ENCODE measurements at places on chromosomes 3 and 15.

DNA sequence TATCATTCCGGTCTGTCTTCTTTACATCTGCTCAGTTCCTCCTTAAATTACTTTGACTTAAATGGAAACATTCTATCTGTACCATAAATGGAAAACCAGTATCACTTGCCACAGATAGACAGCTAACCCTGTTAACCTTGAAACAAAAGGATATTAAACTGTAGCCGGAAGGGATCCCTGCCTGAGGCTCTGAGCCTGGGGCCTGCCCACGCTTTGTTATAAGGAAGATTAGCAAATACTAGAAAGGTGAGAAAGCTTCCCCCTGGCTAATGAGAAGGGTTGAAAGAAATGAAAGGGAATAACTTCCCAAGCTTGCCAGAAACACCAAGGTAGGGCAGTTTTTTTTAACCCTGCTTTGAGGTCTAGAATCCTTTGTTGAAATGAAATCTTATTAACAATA lies 927.6 kb downstream of the FHIT start:
- no peak for DNase-seq

- DNase-seq = no peak
Observed at GRCh38 chr15:87269566-87269965, 987.0 kb downstream of the NTRK3 start.

GRCh38 chr3:76570436-76571057 lies 469.4 kb upstream of the ROBO2 start:
- DNase-seq = no peak

DNA sequence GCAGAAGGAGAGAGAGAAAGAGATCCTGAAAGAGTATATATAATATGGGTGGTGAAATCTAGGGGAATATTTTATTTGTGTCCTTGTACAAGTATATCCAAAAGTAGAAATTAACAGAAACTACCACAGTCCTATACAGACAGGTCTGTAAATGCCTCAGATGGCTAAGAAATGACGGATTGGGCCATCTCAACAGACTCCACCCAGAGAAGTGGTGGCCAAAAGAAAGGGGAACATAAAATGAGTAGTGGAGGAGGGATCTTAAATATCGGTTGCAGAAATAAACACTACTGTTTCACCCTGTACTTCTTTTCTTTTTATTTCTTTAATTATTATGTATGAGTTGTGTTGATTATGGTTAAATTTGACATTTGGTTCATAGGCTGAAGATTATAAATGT lies 47.7 kb downstream of the CCR3 start:
- DNase-seq = no peak

DNA sequence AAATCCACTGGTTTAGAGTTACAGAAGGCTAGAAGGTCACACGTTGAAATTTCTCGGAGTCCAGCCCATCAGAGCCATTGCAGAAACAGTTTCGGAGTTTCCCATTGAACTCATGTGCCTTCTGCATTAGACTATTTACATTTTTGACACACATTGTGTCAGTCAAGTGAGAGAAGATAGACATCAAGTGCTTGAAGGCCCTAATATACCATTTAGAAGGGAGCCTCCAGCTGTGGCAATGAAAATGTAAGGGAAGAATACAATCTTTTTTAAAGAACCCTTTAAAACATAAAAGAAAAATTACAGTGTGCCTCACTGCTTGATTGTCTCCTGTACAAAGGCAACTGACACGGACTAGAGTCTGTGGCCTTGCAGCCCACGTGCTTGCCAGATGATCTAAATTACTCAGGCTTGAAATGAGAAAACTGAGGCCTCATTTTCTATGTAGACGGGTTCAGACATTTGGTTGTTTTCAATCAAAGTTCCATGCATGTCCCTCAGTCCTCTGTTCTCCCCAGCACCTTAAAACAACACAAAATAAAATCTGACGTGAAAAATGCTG lies 650.5 kb downstream of the ROBO2 start:
- DNase-seq = no peak

- no peak for DNase-seq
Observed at GRCh38 chr15:96119734-96120133, 210.8 kb upstream of the NR2F2 start.

GRCh38 chr3:119349354-119350041 lies 55.3 kb downstream of the ARHGAP31 start:
- DNase-seq = peak; percentile 67

DNA sequence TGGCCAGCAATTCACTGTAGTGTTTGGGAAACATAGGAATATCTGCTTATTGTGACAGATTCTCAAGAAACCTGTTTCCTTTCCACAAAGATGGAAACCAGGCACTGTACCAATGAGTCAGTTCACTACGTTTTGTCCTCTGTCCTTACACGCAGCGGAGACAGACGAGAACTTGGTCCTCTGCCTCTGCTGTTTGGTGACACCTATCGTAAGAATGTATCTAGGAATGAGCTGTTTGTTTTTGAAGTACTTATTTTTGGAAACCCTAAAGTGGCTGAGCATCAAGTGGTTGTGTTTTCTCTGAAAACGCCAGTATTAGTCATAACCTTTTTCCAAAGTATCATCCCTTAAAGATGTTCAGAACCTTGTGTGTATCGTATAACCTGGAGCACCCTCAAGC lies 93.0 kb downstream of the PGPEP1L start:
- DNase-seq = no peak

DNA sequence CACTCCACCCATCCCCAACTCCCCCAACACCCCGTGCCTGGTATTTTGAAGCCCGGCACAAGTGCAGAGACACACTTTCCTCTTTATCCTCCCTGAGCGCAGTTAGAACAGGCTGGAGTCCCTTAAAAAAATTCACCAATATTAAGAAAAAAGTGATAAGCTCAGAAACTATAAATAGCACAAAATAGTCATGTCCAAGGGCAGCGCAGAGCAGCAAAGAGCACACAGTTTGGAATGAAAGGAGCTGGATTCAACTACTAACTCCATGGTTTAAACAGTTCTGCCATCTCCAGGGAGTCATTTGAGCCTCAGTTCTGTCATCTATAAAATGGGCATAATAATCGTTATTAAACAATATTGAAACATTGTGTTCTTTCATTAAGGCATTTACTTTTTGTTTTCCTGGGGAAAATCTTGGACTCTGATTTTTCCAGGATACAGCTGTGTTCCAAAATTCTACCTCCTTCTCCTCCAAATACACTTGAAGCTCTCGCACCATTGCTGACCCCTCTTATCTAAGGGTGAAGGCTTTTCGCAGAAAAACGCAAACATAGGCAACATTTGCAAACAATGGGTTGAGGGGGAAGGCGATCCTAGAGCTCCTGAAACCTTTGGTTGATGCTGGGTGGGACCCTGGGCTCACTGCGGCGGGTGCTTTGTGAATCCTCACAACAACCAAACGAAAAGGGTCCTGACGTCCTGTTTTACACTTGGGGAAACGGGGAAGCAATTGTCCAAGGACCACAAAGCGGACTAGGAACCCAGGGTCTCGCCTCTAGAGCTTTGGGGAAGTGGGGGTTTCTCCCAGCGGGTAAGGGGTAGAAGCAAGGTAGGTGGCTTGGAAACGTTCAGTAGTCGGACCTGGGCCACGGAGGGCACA lies 41.8 kb downstream of the EPHB3 start:
- DNase-seq = no peak

- no peak for DNase-seq
Observed at GRCh38 chr3:188649521-188649920, 495.6 kb downstream of the LPP start.

DNA sequence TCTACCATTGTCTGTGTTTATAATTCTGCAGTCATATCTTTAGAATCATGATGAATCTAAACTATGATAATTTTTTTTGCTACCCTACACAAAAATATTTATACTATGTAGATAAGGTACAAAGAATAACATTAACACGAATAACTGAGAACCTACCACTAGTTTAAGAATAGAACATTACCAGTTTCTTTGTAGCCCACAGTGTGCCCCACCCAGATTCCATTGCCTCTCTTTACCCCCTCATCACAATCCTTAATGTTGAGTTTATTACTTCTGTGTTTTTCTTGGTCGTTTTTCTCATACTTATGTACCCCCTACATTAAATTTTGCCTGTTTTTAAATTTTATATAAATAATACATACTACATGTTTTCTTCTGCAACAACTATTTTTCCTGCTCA lies 140.5 kb downstream of the BBX start:
- no peak for DNase-seq

GRCh38 chr3:126696701-126697267 lies 7.3 kb upstream of the CHCHD6 start:
- no peak for DNase-seq

DNA sequence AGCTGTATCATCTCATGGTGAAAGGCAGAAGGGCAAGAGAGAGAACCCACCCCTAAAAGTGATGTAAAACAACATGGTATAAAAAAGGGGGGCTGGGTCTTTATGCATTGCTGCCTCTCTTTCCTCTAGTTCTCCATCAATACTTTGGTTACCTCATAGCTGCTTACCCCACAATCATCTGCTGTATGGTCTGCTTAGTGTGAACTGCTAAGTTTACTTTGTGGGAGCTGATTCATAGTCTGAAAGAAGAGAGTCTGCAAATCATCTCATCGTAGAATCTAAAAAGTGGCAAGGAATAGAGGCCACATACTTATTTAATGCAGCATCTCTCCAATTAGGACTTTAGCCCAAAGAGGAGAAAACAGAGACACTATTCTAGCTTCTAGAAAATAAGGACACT lies 546.8 kb downstream of the GBE1 start:
- DNase-seq = no peak

DNA sequence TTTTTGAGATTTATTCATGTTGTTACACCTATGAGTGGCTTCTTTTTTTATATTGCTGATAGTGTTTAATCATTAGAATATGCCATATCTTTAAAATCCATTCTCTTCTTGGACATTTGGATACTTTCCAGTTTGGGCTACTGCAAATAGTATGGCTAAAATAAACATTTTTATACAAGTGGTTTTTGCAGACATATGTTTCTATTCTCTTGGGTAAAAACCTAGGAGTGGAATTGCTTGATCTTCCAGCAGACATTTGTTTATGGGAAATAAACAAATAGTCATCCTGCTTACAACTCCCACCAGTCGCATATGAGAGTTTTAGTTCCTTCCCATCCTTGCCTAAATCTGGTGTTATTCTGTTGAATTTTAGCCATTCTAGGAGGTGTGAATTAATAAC lies 193.1 kb downstream of the ALCAM start:
- DNase-seq = no peak

Data from WTC11 (cell line).